Stimulated activated CD8-positive, alpha-beta memory T cell treated with anti-CD3 and anti-CD28 coated beads, Interleukin-15, amount 100 ng/mL, for 48 hours (primary cell): ENCODE measurements at places on chromosomes 11 and 22.

GRCh38 chr11:9330387-9331384, 16.3 kb upstream of the TMEM41B start:
- no peak for DNase-seq

- no peak for DNase-seq
Observed at GRCh38 chr11:1639666-1640065, 10.1 kb downstream of the KRTAP5-5 start.

- DNase-seq, result no peak
Observed at GRCh38 chr11:19931771-19932369, 219.2 kb downstream of the NAV2 start.

DNA sequence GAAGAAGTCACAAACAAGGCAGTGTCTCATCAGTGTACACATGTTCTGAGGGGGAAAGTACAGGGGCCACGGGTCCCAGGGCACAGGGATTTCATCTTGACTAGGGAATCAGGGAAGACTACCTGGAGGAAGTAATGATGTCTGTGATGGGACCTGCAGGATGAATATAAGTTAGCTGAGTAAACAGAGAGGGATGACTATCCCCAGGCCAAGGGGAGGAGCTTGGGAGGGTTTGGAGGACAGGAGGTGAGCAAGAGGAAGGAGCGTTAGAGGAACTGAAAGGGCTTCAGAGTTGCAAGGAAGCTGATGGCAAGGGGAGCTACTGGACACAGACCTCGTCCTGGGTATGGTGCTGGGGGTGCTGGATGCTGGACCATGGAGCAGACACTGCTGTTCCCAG, 56.4 kb downstream of the TRAF6 start:
- no peak for DNase-seq

GRCh38 chr11:114472661-114473060, 33.4 kb downstream of the REXO2 start:
- no peak for DNase-seq
